ENCODE measurements at places on chromosomes 16 and 17. TPM values are rescaled to one million over a fixed set of nuclear protein-coding genes. Genes with fewer than 3 reads are reported as not detected.

- DNase-seq = peak; percentile 55
Observed at GRCh38 chr17:75412455-75413317, 7.2 kb upstream of the GRB2 start.

Gene IL21R
- polyA plus RNA-seq = 0.23 TPM

- no peak for DNase-seq
Observed at GRCh38 chr17:33438139-33438538, 145.0 kb upstream of the ASIC2 start.

DNA sequence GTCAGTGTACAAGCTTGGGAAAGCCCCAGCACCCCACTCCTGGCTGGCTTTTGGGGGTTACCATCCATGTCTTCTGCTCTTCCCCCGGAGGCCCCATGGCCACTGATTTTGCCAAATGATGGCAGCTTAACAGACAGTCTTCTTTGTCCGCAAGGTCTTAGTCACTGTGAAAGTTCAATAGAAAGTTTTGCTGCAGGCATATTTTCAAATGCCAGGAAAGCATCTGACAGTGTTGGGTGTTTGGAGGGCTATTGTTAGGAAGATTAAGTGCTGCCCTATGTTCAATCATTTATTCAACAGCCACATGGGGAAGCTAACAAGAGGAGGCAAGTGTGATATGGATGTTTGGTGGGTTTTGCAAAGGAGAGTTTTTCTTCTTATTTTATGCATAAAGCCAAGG lies 122.4 kb downstream of the TOX3 start:
- DNase-seq = no peak

- no peak for DNase-seq
Observed at GRCh38 chr16:17377360-17378324, 93.1 kb downstream of the XYLT1 start.

Gene DNAAF1
- polyA plus RNA-seq = 0.41 TPM

DNA sequence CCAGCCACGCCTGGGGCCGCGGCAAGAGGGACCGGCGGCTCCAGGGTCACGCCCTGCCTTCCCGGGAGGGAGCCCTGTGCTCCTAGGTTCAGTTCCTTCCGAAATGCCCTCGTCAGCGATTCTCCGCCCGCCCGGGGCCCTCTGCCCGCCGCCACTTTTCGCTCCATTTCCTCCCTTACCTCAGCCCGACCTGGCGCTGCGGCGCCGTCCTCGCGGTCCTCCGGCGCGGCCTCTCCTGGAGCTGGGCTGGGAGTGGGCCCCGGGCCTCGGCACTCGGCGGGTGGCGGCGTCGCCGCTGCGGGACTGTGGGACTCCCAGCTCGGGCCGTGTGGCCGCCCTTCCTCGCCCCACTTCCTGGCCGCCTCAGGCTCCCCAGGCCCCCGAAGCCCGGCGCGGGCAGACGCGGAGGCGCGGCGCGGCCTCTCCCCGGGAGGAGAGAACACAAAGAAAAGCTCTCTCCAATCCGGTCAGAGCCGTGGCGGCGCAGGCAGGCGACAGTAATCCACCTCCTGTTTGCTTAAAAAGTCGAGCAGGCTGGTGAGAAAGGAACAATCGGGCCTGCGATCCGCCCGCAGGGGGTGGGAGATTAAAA lies 1.6 kb downstream of the BAHCC1 start:
- no peak for DNase-seq

DNA sequence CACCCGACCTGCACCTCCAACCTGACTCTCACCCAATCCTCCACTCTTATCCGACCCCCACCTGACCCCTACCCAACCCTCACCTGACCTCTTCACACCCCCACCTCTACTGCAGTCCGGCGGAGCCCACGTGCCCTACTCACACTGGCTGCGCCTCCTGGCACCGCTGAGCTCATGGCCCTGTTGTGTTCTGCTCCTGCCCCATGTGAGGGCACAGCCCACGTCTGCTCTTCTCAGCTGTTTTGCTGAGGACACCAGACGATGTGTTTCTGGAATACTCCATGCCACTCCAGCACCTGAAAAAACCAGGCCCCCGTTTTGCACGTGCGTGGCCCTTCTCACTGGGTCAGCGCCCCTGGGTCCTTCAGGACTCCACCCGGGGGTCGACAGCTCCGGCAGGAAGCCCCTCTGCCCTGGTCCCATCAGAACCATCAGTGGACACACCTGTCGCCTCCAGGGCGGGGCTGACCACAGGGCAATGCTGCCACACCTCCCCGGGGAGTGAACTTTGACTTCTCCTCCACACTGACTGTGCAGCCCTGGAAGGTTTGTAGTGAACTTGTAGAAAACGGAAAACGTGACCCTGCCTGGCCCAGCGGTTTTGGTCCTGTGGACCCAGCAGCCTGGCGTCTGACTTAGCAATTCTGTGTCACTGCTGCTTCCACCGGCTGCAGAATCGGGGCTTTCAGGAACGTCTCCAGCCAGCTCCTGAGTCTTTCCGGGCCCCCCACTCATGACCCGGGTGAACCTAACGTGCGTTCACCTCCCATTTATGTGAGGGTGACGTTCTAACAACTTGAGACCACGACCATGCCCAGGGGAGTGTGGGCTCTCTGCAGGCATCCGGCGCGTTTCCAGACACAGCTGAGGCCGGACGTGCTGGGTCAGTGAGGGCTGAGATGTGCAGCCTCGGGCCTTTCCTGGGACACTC lies 5.7 kb upstream of the RAB40B start:
- DNase-seq = no peak

Gene ATP2A1
- 758 TPM for polyA plus RNA-seq

Gene RAB11FIP4
- 0.93 TPM for polyA plus RNA-seq

- DNase-seq = no peak
Observed at GRCh38 chr16:81625544-81626153, 153.4 kb upstream of the PLCG2 start.

Gene CDYL2
- 2.6 TPM for polyA plus RNA-seq

DNA sequence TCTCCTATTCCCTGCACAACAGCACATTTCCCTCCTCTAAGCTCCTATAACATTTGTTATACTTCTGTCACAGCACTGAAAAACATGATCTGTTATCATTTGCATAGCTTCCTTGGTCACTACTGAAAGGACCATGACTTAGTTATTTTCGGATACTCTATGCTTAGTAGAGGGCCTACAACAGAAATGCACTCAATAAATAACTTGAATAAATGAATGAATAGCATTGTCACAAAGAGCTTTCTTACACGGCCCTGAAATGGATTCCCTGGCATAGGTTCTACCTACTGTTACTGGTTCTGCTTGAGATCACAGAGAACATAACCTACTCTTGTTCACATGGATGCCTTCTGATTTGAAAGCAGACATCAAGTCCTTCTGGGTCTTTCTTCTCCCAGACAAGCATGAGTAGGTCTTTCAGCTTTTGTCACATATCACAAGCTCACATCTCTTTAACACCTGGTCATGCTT lies 41.6 kb downstream of the MYO1D start:
- DNase-seq = no peak

GRCh38 chr16:66916518-66916917 lies 2.2 kb downstream of the CDH16 start:
- no peak for DNase-seq

Gene VASN
- 12.6 TPM for polyA plus RNA-seq

Gene MRM3
- 15.4 TPM for polyA plus RNA-seq

Gene ACSM3
- polyA plus RNA-seq = 3.6 TPM

DNA sequence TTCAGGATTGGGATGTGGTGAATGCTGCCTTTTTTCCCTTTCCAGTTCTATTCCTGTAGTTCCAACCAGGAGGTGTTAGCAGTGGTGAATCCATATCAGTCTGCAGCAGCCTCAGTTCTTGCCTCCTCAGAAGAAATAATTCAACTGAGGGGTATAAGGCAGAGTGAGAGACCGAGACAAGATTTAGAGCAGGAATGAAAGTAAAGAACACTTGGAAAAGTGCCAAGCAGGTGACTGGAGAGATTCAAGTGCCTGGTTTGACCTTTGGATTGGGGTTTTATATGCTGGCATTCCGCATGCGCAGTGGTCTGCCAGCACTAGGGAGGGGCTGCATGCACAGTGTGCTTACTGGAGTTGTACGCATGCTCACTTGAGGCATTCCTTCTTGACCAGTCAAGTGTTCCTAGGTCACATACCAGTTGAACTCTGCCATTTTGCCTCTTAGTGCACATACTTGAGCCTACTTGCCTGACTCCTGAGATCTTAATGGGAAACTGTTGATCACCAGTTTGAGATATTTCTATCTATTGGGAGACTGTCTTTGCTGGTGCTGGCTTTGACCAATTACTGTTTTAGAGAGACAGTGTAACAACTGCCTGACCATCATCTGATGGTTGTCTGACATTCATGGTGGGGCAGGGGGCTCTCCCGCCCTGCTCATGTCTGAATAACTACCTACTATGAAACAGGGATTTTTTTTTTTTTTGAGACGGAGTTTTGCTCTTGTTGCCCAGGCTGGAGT lies 680 bp upstream of the CCL15 start:
- DNase-seq = no peak

GRCh38 chr17:62751060-62751691 lies 56.9 kb downstream of the MARCHF10 start:
- no peak for DNase-seq

DNA sequence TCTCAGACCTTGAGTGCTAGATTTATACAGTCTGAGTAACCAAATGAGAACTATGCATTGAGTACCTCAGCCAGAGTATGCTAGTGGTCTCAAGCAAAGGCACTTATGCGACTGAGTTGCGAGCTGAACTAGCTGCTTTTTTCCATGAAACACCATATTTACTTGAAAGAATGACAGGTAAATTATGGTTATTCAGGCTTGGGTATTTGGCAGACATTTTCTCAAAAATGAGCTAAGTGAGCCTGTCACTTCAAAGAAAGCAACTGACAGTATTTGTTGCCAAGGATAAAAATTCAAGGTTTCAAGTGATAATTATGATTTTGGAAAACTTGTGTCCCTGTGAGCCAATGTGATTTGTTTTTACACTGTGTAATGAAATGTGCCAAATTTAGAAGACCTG lies 19.3 kb downstream of the CACNG3 start:
- no peak for DNase-seq

Gene RBFOX1
- polyA plus RNA-seq = 84.2 TPM

DNA sequence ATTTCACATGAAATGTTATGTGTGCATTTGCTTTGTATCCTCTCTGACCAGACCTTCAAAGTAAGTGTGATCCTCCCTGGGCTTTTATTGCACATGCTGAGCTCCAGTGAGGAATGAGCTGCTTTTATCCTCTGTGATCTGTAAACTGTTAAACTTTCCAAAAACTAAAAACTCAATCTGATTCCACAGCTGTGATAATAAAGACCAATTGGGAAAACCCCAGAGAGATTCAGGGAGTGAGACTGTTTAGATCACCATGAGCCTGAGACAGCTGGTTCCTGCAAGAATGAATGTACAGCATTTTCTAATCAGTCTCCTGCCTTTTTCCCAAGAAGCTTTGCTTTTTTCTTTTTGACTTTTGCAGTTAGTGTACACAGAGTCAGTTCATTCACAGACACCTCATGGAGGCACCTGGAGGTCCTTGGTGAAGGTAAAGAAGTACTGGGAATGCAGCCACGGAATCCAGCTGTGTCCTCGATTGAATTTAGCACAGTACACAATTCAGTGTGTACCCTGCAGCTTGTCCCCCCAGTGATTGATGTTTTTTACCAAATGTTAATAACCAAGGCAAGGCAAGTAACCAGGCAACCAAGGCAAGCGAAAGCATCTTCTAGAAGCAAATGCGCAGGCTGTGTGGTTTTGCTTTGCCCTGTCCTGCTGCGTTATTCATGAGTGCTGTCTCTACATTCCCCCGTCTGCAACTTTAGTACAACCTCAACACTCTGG lies 182.6 kb downstream of the LGALS9B start:
- peak; percentile 63 for DNase-seq

GRCh38 chr16:66904846-66905632 lies 13.6 kb downstream of the CDH16 start:
- DNase-seq = no peak

DNA sequence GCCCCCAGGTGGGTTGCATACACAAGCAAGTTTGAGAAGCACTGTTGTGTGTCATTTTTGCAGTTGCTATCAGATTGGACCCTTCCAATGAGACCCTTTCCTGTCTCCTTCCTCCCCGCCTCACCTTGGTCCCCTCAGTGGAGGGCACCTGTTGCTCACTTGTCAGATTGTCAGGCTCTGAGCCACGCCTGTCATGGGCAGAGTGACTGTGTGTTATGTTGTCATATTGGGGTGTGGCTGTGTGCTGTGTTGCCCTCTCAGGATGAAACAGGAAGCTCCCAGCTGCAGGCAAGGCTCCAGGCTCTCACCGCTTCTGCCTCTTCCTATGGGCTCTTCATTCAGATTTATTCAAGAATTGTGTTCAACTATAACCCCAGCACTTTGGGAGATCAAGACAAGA lies 302.9 kb downstream of the CPPED1 start:
- no peak for DNase-seq

GRCh38 chr17:68851890-68852289 lies 103.3 kb downstream of the ABCA8 start:
- DNase-seq = peak; percentile 63

Gene MAF
- 51.4 TPM for polyA plus RNA-seq

GRCh38 chr17:17379197-17379991 lies 76.2 kb downstream of the NT5M start:
- DNase-seq = no peak

GRCh38 chr17:78715876-78716275 lies 66.2 kb downstream of the CYTH1 start:
- no peak for DNase-seq

DNA sequence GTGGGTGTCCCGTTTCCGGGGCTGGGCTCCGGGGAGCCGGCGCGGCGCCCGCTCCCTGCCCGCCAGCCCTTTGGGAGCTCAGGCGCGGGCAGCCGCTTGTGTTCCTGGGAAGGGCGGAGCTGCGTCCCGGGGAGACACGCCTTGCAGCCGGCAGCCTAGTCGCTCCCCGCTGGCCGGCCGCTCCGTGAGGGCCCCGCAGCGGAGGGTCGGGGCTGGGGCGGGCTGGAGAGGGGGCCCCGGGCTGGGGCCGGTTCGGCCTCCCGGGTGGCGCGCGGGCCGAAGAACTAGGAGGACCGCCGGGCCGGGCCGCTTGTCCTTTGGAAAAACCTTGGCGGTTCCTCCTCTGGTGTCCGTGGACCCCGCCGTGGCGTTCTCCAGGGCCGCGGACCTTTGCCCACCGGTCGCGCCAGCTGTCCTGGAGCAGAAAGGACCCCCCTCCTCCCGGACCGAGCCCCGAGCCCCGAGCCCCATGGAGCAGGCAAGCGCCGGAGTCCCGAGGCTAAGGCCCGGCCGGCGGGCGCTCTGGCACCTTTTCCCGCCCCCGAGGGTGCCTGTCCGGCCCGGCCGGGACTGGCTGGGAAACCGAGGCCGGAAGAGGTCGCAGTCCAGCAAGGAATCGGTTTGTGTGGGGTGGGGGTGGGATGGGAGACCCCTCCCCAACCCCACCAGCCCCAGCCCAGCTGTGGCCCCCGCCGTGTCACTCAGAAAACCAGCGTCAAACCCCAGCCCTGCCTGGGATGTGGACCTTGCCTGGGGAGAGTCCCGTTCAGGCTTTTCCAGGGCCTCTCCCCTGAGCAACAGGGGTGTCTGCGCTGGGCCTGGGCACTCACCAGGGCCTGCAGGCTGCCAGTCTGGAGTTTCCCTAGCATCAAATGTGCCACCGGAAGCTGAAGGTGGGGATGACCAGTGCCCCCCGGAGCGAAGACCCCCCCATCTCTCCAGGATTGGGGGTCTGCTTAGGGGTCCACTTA lies 6.8 kb upstream of the TBC1D3B start:
- peak; percentile 45 for DNase-seq
